ENCODE measurements at places on chromosomes 12 and 14.

GRCh38 chr12:47377414-47378221, 297.9 kb upstream of the AMIGO2 start:
- DNase-seq: no peak

DNA sequence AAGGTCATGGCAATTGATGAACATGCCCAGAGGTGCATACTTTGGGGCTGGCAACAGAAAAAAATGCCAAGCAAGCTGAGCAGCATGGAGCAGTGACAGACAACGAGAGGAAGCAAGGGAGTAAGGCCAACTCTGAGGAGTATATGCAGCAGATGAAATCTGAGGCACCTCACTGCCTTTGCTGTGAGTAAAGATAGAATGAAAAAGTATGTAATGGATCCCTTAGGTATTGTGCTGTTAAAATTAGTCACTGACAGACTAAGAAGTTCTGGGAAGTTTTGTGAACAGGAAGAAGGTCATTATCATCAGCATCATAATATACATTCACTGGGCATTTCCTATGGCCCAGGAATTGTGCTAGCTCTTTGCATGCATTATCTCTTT, 269.9 kb downstream of the DUSP6 start:
- no peak for DNase-seq

GRCh38 chr12:24025153-24025798, 75.8 kb upstream of the SOX5 start:
- no peak for DNase-seq

- no peak for DNase-seq
These were observed 5.1 kb downstream of the ACSS3 start for GRCh38 chr12:81083018-81083417.

- DNase-seq: no peak
These were observed 520.5 kb upstream of the STXBP6 start for GRCh38 chr14:25570483-25570882.

- no peak for DNase-seq
These were observed 413.0 kb downstream of the AEBP2 start for GRCh38 chr12:19852100-19852855.

DNA sequence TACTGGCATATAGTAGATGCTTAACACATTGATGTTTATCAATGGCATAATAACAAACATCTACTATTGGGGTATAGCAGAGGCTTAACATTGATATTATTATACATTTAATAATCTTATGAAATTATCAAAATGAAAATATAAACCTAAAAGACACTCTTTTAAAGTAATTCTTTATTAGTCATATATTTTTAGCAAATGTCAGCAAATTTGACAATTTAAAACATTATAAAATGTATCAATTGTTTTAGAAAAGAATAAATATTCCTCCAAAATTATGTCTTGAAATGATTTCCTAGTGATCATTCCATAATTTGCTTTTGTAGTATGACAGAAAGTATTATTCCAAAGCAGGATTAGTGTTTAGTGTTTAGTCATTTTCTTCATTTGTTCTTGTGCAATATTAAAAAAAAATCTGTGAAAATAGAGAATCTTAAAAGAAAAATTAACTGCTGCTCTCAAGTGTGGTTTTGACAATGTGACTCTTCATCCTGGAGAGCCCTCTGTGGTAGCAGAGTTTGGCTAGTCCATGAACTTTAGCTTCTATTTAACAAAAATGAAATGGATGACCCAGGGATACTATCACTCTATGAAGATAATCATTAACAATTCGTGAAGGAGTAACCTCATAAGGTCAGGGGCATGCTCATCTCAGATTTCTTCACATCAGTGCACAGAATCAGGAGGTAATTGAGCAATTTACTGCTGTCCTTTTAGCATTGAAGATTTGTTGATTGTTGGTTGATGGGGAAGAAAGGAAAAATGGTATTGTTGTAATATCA, 1018.5 kb downstream of the LRFN5 start:
- DNase-seq: no peak

- DNase-seq: no peak
These were observed 2.8 kb upstream of the AQP2 start for GRCh38 chr12:49947593-49948226.

DNA sequence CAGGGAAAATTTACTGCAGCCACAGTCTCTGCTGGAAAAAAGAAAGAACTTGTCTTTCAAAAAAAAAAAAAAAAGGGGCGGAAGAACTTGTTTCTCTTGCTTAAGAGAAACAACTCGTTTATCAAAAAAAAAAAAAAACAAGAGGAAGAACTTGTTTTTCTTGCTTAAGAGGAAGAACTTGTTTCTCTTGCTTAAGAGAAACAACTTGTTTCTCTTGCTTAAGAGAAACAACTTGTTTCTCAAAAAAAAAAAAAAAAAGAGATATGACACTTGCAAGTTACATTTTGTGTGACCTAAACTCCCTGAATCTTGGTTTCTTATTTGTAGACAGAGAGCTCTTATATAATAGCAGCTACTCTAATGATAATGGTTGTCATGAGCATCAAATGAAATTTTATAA, 44.7 kb upstream of the USP15 start:
- no peak for DNase-seq

DNA sequence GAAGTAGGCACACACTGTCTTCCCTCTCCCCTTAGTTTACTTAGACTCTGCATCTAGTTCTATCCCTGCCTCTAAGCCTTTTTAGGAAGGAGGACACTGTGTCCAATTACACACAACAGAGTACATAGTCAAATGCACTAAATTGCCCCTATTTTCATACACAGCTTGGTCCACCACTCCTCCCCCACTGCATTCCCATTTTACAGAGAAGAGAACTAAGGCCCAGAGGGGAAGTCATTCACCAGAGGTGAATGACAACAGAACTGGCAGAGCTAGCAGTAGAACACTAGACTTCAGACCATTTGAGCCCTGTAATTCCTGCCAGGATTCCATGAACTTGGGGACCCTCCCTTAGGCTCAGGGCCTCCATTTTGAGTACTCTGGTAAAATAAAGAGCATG, 1.1 kb upstream of the JPH4 start:
- DNase-seq: no peak

- no peak for DNase-seq
These were observed 303.3 kb downstream of the MED13L start for GRCh38 chr12:115973968-115974724.

DNA sequence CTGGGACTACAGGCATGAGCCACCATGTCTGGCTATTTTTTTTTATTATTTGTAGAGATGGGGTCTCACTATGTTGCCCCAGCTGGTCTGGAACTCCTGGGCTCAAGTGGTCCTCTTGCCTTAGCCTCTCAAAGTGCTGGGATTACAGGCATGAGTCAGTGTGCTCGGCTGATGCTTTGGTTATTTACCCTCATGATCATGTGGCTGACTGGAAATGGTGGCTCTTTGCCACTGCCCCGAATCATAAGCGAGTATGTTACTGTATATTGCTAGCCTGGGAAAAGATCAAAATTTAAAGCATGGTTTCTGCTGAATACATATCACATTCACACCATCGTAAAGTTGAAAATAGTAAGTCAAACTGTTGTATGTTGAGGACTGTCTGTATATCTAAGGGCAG, 101.1 kb downstream of the RGS6 start:
- DNase-seq: no peak

DNA sequence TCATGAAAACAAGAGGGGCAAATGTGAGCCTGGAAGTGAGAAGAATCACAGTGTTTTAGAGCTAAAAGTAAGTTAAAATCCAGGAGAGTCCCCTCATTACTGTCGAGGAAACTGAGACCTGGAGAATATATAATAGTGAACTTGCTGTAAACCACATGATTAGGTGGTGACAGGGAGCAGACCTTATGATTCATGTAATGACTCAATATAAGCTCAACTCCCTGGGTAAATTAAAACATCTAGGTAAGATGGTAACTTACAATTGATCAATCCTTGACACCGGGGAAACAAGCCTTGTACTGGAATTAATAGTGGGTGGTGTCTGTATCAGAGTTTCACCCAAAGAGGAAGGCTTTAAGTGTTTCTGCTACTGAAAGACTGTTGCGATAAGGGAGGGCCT, 269.3 kb downstream of the SNAPC1 start:
- no peak for DNase-seq

DNA sequence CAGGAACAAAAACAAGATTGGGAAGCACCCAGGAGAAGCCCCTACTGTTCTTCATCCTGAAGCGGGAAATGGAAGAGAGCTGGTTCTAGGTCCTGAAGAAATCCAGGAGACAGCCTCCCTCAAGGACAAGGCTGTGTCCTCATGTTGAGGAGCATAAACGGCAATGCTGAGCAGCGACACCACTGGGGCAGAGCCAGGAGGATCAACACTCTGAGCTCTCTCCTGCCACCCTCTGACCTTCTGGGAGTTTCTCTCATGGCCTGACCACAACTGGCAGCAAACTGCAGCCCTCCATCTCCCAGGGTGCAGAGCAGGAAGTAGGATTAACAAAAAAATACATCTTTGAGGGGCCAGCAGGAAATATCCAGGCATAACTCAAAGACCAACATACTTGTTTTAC, 1292.2 kb upstream of the TMEM132C start:
- DNase-seq: no peak

DNA sequence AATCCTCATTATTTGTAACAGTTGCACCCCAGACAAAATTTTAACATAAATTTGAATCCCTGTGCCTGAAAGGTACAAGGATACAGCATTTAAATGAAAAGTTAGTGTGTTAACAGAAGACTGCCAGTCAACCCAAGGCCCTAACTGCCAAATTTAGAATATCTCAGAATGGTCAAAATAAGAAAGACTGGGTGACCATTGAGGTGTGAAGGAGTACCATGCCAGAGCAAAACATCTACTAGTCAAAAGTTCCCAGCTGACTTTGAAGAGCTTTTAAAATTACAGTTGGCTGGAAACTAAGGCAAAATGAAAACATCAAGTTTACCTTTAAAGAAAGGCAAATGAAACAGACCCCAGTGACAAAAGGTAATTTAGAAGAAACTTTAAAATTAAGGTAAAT, 18.4 kb downstream of the SAV1 start:
- no peak for DNase-seq

All from CD8-positive, alpha-beta memory T cell (primary cell).